Uterus (tissue), 4 donors: ENCODE measurements at places on chromosomes 11 and 22.
A peak's percentile ranks its signal among the peaks of the same experiment; 100 is the strongest.

- no peak for DNase-seq
Measured at GRCh38 chr11:134843020-134843419, 431.0 kb upstream of the B3GAT1 start.

- DNase-seq: peak; percentile 37
Measured at GRCh38 chr11:76629116-76629852, 41.3 kb downstream of the LRRC32 start.

GRCh38 chr22:24601217-24602104 is 1.5 kb upstream of the GGT1 start:
- no peak for DNase-seq

DNA sequence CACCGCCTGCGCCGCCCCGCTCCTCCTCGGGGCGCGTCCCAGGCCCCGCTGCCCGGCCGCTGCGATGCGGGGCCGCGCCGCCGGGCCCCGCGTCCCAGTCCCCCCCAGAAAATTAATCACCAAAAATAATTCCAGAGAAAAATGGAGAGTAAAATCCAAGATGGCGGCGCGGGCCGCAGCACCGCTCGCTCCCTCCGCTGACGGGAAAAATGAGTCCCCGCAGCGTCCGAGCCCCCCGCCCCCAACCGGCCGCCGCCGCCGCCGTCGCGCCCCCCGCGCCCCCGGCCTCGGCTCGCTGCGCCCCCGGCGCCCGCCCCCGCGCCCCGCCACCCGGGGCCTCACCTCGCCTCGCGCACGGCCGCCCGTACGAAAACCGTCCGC is at the start of gene KMT5B:
KMT5B (minus strand) TSS at position 162 of the 381 bp plus-strand sequence. CDS start 23,220 bp downstream, outside the sequence.
- DNase-seq: peak; percentile 70

- DNase-seq: no peak
Measured at GRCh38 chr11:69912911-69913451, 93.8 kb upstream of the FGF3 start.

- DNase-seq: peak; percentile 70
Measured at GRCh38 chr22:36280379-36280778, 27.4 kb downstream of the APOL1 start.

GRCh38 chr22:49962012-49962750 is 1.6 kb downstream of the PIM3 start:
- DNase-seq: peak; percentile 96

DNA sequence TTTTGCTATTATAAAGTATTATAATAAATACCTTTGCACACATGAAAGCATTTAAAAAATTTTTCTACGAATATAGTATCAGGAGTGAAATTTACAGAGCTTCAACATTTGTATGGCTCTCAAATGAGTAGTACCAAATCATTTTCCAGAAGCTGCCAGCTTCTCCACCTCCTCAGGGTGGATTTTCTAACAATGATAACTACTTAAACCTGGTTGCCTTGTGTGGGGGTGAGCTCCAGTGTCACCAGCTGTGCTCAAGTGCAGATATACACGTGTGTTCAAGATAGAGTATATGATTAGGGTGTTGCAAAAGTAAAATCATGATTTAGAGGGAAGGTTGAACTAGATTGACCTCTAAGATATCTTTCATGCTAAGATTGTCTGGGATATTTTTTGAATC is 48.2 kb downstream of the HORMAD2 start:
- DNase-seq: no peak

GRCh38 chr11:78622666-78623065 is 48.0 kb upstream of the NARS2 start:
- DNase-seq: no peak

DNA sequence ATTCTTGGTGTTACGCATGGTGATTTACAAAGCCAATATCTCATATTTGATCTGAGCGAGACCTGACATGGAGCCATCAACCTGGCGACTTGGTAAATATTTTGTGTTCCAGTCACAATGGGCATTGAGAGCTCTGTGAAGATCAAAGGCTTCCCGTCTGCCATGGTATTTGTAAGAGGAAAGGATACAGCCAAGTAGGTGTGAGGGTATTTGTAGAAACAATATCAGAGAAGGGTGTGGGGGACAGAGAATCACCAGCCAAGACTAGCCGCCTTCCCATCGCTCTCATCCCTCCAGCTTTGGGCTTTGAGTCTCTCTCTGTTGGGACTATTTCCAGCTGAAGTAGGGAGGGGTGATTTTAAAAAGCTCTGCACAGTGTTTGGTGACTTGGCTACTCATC is 173.4 kb upstream of the BDNF start:
- no peak for DNase-seq

- DNase-seq: no peak
Measured at GRCh38 chr11:73576185-73576614, 21.7 kb downstream of the FAM168A start.

- DNase-seq: no peak
Measured at GRCh38 chr11:118666371-118666770, 13.1 kb downstream of the TREH start.

GRCh38 chr11:94675239-94675638 is 92.9 kb upstream of the AMOTL1 start:
- no peak for DNase-seq

GRCh38 chr11:64484191-64485022 is 106.6 kb upstream of the SLC22A12 start:
- DNase-seq: no peak

- DNase-seq: no peak
Measured at GRCh38 chr11:70471254-70471653, 72.9 kb downstream of the CTTN start.

DNA sequence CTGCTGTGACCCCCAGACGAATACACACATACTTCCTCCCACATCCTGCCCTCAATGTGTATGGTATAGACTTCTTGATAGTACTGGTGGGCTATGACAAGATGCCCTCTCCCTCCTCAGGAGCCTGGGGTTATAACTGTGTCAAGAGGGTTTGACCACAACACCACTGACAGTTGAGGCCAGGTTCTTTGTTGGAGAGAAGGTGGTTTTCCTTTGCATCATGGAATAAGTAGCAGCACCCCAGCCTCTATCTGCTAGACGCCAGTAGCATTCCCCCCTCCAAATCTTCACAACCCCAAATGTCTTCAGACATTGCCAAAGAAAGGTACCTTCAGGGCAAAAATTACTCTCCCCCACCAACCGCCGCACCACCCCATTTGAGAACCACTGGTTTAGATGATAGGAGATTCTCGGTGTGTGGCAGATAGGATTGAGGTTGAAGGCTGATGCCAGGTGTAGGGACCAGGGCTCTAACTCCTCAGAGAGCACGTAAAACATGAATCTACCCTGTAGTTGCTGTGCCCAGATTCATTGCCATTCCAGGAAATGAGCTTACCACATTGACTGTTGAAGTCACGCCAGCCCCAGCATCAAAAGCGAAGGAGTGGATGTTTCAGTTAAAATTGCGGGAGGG is 5.5 kb upstream of the MYO18B start:
- no peak for DNase-seq

GRCh38 chr11:111460856-111461255 is 51.3 kb downstream of the BTG4 start:
- DNase-seq: no peak

- DNase-seq: no peak
Measured at GRCh38 chr11:45748801-45749200, 56.1 kb upstream of the SLC35C1 start.

DNA sequence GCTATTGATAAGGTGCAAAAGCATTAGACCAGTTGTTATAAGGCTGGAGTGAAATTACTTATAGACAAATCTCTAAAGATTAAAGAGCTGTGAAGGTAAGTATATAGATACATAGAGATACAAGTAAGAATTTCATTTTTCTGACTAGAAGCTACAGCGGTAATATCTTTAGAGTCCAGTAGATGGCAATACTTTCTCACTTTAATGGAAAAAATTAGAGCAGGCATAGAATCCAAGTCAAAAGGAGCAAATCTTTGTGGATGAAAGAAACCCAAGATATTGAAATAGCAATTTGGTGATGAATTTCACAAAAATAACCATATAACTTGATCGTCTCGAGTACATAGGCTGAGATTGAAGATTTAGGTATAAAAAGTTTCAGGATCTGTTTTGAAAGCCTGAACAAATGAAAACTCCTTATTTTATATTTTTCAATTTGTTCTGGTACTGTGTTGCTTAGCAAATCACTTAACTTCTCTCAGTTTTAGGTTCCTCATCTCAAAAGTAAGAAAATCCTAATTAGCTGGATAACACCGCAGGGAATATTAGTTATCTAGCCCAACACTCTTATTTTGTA is 81.9 kb downstream of the UVRAG start:
- no peak for DNase-seq

DNA sequence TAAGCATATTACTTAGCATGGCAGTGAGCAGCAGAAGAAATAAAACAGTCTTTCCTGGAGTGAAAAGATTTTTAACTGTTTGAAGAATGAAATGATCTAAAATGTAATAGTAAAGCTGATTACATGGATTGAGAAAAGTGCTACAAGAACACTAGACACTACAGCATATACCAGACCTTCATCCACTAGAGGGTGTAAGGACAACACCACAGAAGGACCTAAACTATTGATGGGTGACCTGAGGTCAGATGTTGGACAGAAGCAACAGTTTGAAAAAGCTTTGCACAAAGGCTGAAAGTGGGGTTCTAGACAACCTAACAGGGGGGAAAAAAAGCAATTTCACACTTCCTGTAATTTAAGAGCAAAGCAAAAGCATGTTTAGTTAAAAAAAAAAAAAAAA is 97.7 kb downstream of the RBFOX2 start:
- peak; percentile 38 for DNase-seq

GRCh38 chr11:86889001-86889341 is 66.2 kb downstream of the FZD4 start:
- no peak for DNase-seq

DNA sequence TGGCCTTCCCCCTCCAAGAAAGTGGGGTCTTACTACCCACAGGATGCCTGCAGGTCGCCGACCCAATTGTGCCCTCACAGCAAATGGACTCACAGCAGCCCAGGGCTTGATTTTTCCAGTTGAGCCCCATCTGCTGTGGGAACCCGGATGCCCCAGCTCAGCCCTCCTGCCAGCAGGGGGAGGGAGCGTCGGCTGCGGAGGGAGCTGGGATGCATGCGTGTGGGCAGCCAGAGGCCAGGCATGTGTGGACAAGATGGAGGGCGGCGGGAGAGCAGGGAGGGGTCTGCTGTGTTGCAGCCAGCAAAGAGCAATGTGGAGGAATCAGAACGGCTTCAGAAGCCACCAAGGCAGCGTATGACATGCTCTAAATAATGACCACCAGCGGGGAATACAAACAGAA is 41.0 kb upstream of the EIF3D start:
- DNase-seq: no peak

DNA sequence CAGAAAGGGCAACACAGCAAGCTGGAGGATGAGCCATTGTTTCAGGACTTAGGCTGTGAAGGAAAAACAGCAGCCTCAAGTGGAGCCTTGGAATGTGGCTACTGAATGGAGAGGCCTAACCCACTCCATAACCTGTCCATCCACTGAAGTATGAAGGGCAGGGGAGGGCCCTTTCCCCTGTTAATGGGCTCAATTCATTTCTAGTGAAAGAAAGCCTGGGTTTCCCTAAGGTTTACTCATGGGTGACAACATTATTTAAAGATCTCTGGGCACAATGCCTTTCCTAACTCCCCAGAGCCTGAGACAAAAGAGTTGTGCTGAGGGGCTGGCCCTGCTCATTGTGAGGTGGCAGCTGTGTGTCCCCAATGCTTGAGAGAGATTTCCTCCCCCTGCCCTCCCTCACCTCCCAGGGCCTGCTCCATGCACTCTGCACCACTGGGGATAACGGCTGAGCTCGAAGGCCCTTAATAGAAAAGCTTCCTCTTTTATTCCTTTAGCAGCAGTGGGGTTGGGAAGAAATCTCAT is 83.8 kb downstream of the ME3 start:
- no peak for DNase-seq

- no peak for DNase-seq
Measured at GRCh38 chr11:23574149-23574548, 713.9 kb upstream of the CCDC179 start.

DNA sequence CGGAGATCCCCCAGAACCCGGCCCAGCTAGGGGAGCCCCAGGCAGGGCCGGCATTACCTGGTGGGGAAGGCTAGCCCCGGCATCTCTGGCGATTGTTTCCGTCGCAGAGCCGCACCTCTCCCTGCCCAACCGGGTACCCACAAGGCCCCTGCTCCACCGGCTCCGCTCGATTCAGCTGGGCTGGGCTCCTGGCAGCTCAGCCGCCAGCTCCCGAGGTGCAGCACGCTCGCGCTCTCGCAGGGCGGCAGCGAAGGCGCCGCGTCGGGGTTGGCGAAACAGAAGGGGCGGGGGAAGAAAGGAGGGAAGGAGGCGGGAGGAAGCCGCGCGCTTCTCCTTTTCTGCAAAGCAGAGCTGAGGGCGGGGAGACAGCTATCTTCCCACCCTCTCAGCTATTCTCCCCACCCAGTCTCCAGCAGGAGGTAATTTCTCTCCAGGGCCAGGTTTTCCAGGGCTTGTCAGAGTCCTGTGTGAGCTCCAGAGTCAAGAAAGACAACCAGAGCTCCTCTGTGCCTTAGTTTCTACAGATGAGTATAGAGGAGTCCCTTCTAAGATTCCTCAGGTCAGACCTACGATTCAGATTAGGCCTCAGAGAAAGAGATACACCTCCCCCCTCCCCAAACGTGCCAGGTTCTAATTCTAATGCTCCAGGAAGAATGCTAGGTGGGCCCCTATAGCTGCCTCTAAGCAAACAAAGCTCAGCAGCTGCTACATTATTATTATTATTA is 62.0 kb downstream of the PAK1 start:
- peak; percentile 78 for DNase-seq

DNA sequence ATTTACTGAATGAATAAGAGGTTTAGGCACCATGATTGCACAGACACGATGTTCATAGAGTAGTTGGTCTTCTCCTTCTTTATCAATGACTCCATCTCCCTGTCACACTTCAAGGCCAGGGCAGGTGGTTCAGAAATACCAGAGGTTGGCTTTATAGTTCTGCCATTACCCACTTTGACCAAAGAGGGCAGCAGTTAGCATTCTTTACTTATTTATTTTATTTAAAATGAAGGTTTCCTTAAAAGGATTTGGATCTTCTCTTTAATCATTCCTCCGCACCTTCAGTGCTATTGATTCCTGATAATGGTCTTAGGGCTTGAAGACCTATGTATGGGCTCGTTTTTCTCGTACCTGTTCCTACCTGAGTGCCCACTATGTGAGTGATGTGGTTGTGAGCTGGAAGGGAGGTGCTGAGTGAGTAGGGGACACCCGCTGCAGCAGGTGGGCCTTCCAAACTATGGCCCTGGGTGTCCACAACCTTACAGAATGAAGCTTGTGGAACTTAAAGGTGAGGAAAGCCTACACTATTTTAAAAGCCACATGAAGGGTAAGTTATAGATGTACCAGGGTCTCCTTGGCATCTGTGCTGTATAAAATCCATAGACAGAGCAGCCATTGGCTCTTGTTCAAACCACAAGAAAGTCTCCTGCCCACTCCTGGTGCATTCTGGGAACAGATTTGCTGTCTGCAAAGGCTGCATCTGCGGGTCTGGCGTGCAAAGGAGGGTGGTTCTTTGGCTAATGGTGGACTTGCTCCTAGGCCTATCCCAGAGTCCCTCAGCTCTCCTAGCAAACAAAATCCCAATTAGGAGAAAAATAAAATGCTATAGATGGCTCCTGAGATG is 35.0 kb downstream of the TIMP3 start:
- DNase-seq: no peak

DNA sequence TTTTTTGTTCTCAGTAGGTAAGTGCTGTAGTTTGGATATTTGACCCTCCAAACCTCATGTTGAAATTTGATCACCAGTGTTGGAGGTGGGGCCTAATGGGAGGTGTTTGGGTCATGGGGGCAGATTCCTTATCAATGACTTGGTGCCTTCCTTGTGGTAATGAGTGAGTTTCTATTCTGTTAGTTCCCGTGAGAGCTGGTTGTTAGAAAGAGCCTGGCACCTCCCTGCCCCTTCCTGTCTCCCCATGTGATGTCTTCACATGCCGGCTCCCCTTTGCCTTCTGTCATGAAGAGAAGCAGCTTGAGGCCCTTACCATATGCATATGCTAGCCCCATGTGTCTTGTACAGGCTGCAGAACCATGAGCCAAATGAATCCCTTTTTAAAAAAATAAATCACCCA is 138.3 kb downstream of the TMEM135 start:
- DNase-seq: no peak
